Globus pallidus (tissue), 1 donor: ENCODE measurements at places on chromosomes 4 and X.
A peak's percentile ranks its signal among the peaks of the same experiment; 100 is the strongest.

- no peak for DNase-seq
Observed at GRCh38 chr4:5713861-5714260, 2.9 kb downstream of the EVC start.

GRCh38 chr4:47798165-47798564, 39.7 kb downstream of the CORIN start:
- DNase-seq = no peak

DNA sequence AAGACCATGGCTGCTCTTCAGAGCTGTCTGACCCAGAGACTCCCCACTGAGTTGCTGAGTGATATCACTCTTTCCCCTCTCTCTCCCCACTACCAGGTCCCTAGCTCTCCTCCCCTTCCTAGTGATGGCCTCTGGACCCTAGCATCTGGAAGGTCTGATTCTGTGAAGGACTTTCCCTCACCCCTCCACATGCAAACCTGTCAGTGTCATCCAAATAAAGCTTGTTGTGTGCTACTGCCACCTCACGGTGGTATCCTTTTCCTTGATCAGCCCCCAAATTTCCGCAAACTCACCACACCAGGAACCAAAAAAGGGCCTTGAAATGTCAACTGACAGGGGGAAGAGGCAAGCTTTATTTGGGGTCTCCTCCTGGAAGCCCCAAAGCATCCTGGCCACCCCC, 500.2 kb downstream of the IDS start:
- DNase-seq = no peak

GRCh38 chr4:157052429-157053040, 23.4 kb upstream of the GLRB start:
- DNase-seq = no peak

- no peak for DNase-seq
Observed at GRCh38 chrX:151789179-151789800, 54.7 kb downstream of the CNGA2 start.

DNA sequence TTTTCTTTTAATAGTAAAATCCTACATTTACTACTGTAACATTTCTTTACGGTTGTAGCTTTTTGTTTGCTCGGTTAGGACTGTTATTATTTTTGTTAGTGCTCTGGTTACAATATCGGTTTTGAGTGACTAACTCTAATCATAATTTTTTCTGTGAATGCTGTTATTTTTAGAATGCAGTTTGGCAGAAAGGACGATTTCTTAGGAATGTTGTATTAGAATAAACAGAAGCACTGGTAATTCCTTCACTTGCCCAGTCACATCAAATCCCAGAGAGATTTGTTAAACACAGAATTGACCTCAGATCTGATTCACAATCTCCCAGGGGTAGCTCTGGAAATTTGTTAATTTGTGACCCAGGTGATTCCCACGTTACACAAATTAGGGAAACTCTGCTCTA, 21.7 kb downstream of the DDIT4L start:
- no peak for DNase-seq

DNA sequence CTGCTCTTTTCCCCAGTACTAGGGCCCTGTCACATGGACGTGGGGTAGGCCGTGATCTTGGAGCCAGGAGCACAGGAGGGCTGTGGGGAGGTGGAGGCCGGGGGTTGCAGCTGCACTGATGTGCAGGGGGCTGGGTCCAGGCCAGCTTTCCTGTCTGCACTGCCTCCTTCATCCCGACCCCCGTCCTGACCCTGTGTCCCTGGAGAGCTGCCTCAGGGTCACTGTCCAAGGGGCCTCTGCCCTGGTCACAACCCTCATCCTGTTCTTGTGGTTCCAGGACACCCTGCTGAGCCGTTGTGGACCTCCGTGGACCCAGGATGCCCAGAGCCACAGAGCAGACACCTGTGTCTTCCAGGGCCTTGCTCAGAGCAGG, 91.7 kb upstream of the ADRA2C start:
- DNase-seq = no peak

DNA sequence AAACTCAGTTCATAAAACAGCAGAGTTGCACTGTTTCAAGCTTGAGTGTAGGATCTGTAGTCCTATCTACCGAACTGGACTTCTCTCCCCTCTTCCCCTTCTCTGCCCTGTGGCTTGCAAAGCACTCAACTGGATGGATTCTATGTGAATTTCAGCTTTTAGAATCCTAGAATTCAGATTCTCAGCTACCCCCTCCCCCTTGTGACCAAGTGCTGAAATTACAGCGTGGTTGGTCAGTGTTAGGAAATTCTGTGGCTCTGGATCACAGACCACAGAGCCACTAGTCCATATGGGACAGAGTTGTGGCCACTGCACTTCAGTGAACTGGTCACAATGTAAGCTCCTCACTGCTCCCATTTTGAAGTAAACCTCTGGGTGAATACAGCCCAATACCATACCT, 64.6 kb upstream of the TRPC5 start:
- peak; percentile 11 for DNase-seq

DNA sequence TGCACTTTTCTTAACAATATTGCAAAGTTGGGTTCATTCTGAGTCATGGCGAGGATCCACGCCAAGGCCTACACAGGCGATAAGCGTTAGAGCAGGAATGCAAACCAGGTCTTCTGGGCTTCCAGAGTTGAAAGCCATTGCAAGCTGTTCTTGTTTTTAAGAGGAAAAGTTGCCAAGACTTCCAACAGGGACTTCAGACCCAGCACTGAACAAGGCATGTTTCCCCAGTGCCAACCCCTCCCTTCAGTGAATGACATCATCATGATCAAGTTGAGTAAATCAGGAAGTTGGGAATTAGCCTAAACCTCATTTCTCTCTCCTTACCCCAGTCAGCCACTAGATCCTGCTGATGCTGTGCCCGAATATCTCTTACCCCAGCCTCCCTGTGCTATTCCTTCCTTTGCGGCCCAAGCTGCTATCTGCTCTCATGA, 355.1 kb downstream of the HS3ST1 start:
- peak; percentile 1 for DNase-seq

GRCh38 chr4:168575473-168575872, 78.6 kb downstream of the PALLD start:
- no peak for DNase-seq

- no peak for DNase-seq
Observed at GRCh38 chr4:136742333-136742732, 790.0 kb downstream of the PCDH18 start.

DNA sequence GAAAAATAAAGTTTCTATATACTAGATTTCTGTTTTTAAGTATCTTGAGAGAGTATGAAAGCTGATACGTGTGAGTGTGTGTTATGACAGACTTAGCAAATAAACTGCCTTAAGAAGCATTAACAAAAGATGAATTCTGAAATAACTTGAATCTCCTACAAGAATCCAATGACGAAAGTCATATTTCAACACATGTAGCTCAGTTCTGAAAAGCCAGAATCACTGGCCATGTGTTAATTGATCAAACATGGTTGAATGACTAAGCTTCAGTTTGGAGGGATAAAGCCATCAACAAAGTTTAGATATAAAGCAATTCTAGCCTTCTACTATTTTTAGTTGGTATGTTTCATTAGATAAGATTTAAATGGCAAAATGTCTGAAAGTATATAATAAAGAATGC, 88.5 kb upstream of the ETNPPL start:
- DNase-seq = no peak

DNA sequence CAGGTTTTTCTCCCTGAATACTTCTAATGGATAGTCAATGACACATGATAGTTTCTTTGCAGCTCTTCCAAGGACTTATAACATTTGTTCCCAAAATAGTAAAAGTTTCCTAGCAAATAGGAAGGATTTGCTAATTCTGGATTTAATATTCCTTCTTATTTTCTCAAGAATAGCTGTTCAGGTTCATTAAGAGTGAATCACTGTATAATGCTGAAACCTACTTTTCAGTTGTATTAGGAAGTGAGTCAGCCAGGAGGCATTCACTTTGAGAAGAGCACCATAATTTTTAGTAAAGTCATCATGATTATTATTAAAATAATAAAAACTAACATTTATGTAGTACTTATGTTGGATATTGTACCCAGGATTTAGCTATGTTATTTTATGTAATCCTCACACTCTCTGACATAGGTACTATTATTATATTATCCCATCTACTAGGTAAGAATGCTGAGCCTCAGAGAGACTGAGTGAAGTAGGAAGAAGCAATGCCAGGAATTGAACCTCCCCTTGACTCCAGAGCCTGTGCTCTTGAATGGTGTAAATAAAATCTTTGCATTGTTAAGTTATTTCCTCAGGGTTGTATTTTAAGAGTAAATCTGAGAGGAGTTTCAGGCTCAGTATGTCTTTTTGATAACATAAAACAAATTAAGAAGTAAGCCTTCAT, 114.8 kb downstream of the REELD1 start:
- DNase-seq = no peak

DNA sequence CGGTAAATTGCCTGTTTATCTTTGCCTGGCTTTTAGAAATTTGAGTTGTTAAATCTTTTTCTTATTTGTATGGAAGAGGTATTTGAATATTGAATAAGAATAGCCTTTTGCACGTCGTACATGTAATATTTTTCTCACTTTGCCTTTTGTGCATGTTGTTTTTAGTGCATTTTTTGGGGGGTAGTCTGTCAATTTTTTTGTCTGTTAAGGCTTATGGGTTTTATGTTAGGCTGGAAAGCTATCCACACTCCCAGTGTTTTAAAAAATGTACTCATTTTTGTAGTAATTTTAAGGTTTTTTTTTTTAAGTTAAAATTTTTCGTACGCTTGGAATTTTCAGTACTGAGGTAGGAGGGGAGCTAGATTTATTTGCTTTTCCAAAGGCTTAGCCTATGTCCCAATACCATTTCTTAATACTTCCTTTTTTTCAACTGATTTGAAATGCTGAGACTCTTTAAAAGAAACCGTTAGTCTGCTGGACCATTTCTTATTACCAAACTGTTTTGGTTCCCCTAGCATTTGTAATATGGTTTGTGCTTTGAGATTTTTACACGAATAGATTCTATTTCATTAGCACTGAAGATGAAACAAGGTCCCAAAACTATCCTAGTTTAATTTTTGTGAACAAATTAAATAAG, 1.3 kb downstream of the HERC5 start:
- DNase-seq = peak; percentile 20

DNA sequence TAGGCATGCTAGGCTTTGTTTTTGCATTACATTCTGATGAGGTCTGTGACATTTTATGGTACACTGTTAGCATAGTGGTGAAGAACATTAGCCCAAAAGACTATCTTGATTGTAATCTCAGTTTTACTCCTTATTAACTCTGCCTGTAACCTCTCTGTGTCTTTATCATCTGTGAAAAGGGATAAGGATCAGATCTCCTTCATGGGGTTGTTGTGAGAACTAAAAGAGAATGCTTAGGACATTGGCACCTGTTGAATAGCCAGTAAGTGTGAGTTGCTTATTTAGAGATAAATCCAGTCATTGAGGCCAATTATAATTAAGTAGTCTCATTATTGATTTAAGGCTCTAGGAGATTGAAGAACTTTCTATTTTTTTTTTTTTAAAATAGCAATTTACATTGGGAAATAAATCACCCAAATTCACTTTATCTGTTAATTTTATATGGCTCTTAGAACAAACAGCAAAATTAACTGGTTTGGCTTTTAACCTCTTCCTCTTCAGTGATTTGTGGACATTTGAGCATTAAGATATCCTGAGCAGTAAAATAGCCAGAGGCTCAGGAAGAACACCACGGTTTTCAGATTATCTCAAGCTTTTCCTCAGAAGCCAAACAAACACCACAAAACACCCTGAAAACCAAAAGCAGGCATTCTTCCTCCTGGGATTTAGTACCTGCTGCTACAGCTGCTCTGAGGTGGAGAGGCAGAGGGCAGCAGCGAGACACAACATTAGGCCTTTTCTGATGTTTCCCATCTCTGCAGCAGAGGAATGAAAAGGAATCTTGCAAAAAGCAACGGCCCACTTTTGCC, 192.9 kb downstream of the ARHGAP10 start:
- DNase-seq = no peak

GRCh38 chrX:84187533-84188319, at the start of gene RPS6KA6:
Gene RPS6KA6 (minus strand): TSS chrX:84188199. CDS start chrX:84187899, 300 bp downstream.
- no peak for DNase-seq

DNA sequence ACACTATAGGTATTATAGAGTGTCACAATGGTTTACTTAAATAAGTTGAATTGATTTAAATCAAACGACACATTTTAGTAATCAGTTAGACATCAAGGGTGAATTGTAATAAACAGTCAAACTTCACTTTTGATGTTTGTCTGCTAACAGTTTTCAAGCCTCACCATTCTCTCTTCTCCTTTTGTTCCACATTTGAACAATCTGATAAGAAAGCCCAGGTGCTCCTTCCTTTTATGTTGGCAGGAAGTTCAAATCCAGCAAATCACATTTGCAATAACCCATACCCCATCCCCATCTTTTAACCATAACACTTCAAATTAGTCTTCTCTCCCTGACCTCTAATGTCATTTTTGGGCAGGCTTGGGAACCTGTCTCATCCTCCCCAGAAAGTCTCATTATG, 63.4 kb upstream of the GC start:
- no peak for DNase-seq
